ENCODE measurements at places on chromosomes 7 and 10.

DNA sequence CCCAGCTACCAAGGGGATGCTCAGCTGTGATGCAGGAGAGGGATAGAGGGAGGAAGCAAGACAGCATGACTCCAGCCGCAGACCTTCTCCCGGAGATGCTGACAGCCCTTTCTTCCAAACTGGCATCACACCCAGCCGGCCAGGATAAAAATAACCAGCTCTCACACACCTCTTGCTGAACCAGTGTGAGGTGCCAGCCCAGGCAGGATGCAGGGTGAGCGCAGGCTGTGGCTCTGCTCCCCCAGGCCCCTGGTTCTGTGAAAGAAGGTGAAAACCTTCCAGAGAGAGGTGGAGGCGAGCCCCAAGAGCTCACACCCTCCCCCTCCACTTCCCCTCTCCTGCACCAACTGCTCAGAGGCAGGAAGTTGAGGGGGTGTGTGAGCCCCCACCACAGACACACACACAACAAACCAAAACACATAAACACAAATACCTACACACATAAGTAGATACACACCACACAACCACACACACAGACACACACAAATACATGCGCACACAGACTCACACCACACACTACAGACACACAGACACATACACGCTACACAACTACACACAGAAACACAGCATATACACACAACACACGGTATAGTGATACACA, 4.0 kb downstream of the GPR15LG start:
- no peak for DNase-seq

GRCh38 chr10:124480860-124481259, 19.2 kb downstream of the LHPP start:
- DNase-seq, result no peak

DNA sequence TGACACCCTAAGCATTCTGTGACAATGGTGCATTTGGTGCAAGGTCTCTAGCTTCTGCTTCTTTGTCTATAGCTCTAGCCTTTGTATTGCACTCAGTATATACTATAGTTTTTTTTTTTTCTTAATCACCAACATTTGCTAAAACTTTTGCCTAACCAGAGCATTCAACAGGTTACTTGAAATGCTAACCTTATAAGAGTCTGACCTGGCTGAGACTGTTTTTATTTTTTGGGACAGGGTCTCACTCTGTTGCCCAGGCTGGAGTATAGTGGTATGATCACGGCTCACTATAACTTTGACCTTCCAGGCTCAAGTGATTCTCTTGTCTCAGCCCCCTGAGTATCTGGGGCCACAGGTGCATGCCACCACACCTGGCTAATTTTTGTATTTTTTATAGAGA, 92.4 kb downstream of the ZNF365 start:
- DNase-seq, result no peak

GRCh38 chr10:44558521-44558920, 173.6 kb upstream of the CXCL12 start:
- DNase-seq, result no peak

DNA sequence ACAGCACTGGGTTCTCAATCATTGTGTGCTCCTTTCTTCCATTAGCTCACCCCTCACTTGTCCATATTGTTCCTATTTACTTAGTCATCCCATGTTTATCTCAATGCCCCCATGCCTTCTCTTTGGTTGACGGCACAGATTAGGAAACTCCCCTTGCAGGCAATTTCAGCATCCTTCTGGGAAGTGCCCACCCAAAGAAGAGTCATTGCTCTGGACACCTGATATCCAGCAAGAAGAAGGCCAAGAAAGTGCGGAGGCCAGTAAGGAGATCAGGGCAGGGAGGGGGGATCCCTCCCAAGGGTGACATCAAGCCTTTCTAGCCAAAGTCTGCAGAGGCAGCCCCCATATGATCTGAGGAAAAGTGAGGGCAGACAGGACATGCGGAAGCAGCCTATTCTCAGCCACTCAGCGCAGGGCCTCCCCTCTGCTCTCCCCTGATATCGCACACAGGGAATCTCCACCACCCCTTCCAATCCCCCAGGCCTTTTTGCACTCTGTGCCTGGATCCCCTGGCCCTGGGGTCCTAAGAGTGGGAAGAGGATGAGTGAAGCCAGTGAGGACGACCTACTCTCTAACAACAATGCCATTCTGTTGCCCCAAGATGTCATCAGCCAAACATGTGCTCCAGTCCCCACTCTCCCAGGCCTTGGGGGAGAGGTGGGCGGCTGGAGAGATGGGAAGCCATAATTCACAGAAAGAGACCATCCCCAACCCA, 1.8 kb downstream of the TRPV6 start:
- no peak for DNase-seq

- no peak for DNase-seq
Measured at GRCh38 chr10:17454161-17455014, at the start of gene ST8SIA6. ST8SIA6 (minus strand) TSS chr10:17454595; CDS start chr10:17454255, 340 bp downstream.

GRCh38 chr7:43872406-43873110, 3.2 kb upstream of the MRPS24 start:
- no peak for DNase-seq

DNA sequence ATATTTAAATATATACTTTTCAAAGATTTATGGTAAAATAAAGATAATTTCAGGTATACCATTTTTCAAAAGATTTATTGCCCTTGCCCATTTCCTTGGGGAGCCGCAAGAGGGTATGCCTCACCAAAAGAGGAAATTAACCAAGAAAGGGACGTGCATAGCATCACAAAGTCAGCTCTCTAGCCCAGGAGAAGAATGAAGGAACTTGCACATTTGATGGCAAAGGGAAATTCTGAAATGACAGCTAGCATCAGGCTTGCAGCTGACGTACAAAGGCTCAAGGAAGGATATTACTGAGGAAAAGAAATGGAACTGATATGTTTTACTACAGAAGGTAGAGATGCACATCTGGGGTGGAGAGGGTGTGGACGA, 93.6 kb upstream of the RSU1 start:
- no peak for DNase-seq

Data from SHP77 treated with DMSO at 0.1 percent for 48 hours (cell line).